ENCODE measurements at places on chromosomes 7 and 10.

DNA sequence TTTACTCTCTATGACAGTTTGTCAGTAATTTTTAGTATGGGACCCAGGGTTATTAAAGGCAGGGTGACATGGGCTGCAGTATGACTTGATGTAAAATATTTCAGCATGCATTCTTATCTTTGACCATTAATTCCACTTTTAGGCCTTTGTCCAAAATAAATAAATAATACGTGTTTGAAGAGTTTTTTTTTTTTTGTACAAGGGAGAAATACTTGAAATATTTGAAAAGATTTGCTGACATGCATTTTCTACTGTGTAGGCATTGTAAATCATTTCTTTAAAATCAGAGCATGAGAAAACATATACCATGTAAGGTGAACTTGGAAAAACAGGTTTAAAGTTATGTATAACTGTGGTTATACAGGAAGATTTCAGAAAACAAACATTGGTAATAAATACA, 23.5 kb downstream of the NRG3 start:
- no peak for DNase-seq

DNA sequence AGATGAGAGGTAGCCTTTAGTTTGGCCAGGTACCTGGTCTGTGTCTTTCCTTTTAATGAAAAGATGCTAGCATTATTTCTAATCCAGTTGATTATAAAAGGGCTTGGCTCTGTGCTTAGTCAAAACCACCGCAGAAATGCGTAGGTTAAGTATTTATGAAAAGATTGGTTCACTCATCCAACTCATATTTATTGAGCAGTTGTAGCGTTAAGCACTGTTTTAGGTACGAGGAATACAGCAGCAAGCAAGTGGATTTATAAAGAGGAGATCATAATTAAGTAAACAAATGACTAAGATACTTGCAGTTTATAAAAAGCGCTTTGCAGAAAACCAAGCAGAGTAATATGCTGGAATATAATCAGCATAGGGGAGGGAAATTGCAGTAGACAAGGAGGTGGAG, 129.8 kb downstream of the PPP1R17 start:
- no peak for DNase-seq

DNA sequence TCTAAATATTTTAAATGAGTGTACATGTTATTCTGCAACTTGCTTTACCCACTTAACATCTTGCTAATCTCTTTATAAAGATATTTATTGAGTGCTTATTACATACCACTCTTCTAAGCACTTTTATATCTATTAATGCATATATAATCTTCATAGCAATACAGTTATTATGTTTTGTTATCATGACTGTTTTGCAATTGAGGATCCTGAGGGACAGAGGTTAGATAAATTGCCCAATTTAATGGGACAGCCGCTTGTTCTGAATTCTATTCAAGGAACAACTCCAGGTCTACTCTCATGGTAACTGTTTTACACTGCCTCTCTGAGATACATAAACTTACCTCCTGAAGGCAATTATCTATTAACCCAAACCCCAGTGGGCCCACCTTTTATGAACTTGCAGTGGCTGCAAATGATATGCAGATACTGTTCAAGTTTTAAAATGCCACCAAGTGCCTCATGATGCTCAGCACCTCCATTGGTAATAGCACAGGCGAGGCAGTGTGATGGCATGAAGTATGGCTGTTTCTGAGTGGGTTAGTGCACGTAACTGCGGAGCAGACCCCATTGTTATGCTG, 60.5 kb downstream of the PON1 start:
- no peak for DNase-seq

DNA sequence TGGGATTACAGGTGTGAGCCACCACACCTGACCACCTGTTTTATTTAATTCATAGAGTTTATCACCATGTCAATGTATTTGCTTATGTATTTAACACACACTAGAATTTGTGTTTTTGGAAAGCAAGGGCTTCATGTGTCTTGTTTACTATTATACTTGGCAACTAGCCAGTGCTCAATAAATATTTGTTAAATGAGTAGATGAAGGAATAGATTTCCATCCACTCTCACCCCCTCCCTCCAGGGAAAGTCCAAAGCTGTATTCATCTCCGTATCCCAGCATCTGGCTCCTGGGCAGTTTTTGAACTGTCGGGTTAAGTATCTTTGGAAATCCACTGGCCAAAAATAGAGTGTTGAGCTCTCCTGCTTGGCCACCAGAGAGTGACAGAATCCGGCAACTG, 4.6 kb upstream of the RADIL start:
- no peak for DNase-seq

DNA sequence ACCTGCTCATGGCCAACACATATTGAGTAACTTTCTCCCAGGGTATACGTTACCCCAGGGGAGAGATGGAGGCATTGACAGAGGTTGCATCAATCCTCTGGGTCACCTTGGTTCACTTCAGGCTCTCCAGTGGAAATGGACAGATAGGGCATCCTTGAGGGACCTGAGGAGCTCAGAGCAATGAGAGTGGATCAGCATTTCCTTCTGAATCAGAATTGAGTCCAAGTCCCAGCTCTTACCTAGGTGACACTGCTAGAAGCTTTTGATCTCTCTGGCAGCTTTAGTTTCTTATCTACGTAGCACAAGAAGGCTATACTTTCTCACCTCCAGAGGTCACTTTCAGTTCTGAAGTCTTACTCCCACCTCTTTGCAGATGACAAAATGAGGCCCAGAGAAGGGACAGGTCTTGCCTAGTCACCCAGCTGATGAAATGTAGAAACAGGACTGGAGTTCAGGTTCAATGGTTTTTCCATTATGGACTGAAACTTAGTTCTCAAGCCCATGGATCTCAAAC, 35.2 kb downstream of the PANK1 start:
- DNase-seq, result peak; percentile 56

DNA sequence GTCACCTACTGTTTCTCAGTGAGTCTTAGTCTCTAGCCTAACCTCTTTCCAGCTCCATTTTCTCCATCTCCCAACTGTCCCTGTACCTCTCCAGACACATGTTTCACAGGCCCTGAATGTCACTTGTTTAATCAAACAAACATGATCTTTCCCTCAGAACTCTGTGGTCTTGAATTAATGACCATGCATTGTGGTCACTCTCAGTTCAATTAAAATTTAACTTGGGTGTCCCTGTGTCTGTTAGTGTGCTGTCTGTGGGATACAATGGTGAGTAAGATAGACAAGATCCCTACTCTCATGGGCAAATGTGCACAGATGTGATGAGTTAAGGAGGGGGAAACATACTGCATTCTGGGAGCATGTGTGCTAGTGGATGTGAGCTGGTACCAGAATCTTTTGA, 65.0 kb downstream of the RBM33 start:
- no peak for DNase-seq

DNA sequence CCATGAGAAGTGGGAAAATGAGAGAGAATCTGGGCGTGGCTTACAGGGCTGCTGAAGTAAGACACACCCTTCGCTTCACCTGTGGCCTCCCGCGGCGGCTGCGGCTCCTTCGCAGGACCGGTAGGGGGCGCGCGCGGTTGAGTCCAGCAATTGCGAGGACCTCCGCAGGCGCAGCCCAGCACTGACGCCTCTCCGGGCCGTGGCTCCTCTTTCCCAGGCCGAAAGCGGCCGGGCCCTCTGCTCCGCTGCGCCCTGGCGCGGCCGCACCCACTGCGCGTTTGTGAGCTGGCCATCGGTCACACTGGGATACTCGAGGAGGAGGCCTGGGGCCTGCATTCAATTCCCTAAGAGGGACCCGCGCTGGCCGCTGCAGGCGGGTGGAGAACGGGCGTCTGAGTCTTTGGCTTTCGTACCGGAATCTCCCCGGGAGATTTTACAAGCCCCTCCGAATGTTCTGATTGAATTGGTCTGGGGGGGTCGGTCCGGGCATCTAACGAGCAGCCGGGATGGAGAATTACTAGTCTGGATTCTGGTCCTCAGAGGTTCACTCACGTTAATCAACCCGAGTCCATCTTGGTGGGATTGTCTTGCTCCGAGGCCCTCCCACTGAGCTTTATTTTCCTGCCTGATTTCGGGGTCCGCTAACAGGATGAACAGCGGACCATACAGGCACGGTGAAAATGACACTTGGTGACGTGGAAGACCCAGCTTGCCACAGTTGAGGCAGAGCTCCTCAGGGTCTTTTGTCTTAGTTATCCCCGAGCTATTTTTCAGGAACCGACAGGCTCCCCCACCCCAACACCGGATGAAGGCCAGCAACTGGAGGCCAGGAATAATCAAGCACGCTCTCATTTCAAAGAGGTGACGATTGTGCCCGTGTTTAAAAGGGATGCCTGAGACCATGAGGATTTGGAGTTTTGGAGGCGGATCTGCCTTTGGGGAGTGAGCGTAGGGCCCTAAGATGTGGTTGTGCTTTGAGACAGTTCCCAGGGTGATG, at the start of gene LRRD1:
Gene LRRD1 (minus strand): TSS at position 215 of the 997 bp plus-strand sequence. CDS start 13,940 bp downstream, outside the sequence.
- peak; percentile 50 for DNase-seq

DNA sequence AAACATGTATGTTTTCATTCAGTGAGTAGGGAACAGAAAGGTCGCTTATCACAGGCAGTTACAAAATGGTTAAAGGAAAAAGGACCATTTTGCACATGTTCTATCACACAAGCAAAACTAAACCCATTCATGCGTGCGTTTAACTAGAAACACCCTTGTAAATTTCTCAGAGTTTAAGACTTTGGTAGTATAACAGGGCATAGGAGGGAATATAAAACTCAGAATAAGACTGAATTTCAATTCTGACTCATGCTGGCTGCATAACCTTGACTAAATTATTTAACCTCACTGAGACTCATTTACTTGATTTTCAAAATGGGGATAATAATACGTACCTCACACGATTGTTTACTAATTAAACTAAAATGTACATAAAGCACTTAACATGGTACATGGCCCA, 243.8 kb upstream of the PTN start:
- DNase-seq, result no peak

DNA sequence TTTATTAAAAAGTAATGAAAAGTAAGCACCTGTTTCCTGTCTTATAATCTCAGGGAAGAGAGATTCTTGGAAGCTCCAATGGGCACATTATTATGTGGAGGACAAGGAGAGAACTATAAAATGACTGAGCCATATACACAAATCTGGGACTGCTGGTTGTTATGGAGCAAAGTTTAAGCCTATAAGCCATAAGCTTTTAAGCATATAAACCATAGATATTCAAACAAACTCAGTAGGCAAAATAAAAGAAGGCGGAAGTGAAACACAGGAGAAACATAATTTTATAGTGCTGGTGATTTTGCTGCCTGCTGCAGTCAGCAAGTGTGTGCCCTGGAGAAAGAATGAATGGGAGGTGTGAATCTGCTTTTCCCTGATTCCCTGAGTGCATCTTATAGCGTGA, 274.4 kb downstream of the KIF20B start:
- DNase-seq, result no peak

DNA sequence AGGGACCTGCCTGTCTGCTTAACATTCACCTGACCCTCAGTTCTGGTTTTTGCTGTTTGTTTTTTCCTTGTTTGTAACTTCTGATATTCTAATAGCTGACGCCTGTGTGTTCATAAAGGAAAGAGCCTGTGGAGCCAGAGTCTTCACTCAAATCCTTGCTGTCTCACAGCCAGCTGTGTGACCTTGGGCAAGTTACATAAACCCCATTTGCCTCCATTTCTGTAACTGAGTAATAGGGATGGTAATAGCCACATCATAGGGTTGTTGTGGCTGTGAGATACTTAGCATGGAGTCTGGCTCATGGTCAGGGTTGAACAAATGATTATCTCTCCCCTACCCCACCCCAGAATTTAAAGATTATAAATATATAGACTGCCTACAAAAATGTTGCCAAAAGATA, 27.0 kb downstream of the WBP1L start:
- no peak for DNase-seq

DNA sequence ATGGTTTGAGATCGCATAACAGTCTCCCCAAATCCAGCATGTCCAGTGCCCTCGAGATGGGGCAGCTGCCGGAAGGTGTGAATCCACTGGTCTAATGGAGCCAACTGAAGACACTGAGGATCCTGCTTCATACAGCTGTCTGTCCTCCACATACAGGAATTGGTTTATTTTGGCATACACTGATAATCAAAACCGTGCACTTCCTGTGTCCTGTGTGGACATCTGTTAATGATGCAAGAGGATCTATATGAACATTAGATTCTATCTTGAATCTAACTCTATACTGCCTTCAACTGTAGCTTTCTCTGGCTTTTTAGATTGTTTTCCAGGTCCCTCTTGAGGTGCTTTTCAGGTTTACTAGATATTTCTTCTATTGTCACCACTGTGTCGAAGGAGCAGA, 3.0 kb upstream of the JAZF1 start:
- no peak for DNase-seq

GRCh38 chr7:34823650-34824258, 165.7 kb downstream of the NPSR1 start:
- peak; percentile 18 for DNase-seq

DNA sequence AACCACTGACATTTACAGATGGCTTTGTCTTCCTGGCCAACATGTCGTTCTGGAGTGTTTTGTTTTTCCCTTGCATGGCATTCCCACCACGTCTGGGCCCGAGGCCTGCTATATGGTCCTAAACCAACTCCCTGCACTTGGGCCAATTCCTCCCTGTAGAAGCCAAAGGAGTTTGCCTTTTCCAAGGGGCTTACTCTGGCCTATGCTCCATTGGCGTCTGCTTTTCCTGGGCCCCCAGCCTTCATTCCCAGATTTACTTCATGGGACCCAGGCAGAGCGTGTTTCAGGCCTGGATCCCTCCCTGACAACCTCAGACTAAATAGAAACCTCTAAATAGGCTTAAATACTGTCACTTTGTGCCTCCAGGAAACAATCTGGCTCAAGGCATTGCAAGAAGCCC, 60.7 kb downstream of the MINDY4 start:
- no peak for DNase-seq

GRCh38 chr7:43686991-43687390, 42.3 kb downstream of the COA1 start:
- no peak for DNase-seq

GRCh38 chr7:29480451-29480850, 83.2 kb upstream of the PRR15 start:
- DNase-seq, result no peak

DNA sequence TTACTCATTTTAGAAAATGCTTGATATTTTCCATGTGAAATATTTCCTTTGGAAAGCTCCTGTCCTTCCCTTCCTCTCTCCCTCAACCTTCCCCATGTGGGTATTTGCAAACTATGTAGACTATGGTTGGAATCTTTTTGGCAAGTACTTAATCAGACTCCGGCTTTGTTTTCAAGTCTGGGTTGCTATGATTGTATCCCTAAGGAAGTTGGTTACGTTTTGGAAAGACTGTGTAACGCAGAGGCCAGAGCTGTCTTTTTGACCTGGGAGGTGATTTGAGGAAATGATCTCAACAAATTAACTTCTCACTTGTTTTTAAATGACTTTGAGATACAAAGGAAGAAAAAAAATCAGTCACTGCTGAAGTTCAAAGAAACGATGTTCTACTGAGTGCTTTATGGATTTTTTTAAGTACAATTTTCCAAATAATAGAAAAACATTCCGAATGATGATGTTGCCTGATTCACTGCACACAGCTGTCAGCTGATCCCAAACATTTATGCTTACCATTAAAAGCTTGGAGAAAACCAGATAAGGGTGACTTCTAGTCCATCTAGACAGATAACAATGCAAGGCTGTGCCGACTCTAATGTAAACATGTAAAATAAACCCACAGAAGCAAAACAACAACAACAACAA, 145.5 kb upstream of the CELF2 start:
- no peak for DNase-seq

- DNase-seq, result no peak
These were observed 22.5 kb upstream of the MMP21 start for GRCh38 chr10:125797994-125798662.

GRCh38 chr7:22561895-22562593, 62.1 kb upstream of the STEAP1B start:
- no peak for DNase-seq
